ENCODE measurements at places on chromosomes 2 and 18. TPM values are rescaled to one million over a fixed set of nuclear protein-coding genes. Genes with fewer than 3 reads are reported as not detected.
A peak's percentile ranks its signal among the peaks of the same experiment; 100 is the strongest.

- DNase-seq = no peak
Observed at GRCh38 chr2:42550870-42551269, 17.6 kb upstream of the MTA3 start.

DNA sequence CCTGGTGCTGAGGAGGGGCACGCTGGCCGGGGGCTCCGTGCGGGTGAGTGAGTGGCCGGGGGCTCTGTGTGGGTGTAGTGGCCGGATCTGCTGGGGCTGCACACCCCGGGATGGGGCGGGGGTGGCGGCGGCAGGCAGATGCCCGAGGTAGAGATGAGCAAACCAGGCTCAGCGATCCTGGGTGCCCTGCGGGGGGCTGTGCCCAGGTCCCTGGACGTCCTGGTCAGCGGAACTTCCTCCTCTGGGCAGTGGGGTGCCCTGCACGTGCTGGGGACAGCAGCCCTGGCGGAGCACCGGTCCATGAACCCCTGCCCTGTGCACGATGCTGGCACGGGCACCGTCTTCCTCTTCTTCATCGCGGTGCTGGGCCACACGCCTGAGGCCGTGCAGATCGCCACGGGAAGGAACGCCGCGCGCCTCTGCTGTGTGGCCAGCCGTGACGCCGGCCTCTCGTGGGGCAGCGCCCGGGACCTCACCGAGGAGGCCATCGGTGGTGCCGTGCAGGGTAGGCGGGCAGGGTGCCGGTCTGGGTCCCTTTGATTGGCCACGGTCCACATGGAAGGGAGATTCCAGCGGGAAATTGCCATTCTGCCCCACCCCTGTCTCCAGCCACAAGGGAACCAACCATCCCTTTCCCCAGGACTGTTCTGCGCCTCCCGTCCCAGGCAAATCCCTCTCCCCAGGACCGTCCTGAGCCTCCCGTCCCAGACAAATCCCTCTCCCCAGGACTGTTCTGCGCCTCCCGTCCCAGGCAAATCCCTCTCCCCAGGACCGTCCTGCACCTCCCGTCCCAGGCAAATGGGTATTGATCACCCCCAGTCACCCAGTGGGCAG, 5.9 kb downstream of the NEU4 start:
- no peak for DNase-seq

The RESP18 gene
- not detected for total RNA-seq

DNA sequence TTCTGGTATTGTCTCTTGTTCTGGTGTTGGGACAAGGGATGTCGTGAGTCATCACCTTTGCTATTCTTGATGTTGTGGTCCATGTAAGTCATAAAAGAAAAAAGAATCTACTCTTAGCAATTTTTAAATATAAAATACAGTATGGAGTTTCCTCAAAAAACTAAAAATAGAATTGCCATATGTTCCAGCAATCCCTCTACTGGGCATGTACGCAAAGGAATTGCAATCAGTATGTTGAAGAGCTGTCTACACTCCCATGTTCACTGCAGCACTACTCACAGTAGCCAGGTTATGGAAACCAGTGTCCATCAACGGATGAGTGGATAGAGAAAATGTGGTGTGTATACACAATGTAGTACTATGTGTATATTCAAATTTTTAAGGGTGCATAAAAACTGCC, 10.9 kb upstream of the GNAL start:
- no peak for DNase-seq

DNA sequence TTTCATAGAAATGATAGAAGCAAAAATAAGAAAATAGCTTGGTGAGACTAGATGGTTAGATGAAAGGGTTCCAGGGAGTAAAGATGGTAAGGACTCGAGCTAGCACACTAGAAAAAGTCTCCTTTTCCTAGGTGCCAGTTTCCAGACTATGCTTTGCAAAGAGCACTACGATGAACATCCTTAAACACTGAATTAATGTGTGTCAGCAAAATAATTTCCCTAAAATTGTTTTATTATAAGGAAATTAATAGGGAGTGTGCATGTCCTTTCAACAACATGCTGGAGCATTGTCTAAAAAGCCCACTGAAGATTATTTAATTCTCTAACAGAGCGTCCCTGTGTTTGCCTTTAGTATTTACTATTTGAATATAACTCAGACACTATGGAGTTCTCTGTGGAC, 107.4 kb upstream of the NDUFV2 start:
- no peak for DNase-seq

The GALNT5 gene
- total RNA-seq = under 0.01 TPM

DNA sequence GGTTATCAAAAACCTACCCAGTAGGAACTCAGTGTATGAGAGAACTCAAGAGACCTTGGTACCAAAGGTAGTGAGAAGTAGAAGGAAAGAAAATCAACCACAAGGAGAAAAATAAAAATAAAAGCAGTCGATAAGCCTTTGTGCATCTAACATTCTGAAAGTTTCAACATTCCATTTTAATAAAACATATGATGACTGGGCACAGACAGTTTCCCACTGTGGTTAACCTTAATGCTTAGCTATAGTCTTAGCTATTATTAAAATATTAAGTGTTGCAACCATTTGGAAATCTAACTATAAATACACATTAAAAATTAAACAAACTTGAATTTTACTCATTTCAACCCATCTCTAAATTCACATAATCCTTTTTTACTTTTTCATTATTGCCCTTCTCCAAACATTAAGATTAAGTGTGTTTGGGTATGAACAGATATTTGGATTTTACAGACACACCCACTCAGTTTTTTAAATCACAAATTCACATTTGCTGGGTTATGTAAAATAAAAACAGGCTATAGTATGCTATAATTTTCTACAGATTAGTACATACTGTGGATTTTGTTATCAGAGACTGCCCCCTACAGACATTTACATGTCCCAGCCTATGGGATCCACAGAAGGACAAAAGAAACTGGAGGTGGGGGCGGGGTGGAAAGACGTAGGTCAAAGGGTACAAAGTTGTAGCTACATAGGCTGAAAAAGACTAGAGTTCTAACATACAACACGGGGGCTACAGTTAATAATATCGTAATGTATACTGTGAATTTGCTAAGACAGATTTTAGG, 32.8 kb downstream of the SRBD1 start:
- DNase-seq = peak; percentile 15

GRCh38 chr2:118580651-118581050, 266.8 kb downstream of the EN1 start:
- DNase-seq = no peak

GRCh38 chr2:96856776-96857666, 795 bp downstream of the ANKRD39 start:
- DNase-seq = no peak

The TDRD15 gene
- total RNA-seq = not detected

DNA sequence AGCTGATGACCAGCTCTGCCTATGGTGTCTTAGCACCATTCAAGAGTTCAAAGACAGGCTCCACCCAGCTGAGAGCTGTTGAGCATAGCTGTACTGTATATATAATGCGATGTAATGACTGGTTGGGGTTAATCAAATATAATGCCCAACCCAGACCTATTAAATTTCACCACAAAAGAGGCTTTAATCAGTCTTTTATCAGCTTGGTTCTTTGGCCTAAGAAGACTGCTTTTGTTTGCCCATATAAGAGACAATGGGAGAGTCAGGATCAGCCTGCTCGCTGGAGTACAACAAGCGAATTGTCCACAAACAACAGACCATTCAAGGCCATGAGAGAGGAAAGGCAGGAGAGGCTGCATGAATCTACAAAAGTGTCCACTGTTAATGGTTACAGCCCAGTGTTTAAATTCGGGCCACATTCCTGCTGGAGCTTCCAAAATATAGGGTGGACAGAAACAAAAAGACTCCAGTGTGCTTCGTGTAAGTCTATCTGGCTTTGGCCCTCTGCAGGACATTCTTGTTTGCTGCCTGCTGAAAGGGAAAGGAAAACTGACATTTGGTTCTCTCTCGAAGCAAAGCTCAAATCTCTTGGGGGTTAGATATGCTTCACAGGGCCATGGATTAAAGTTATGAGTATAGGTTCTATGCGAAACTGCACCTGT, 299.0 kb upstream of the FBXO11 start:
- no peak for DNase-seq

DNA sequence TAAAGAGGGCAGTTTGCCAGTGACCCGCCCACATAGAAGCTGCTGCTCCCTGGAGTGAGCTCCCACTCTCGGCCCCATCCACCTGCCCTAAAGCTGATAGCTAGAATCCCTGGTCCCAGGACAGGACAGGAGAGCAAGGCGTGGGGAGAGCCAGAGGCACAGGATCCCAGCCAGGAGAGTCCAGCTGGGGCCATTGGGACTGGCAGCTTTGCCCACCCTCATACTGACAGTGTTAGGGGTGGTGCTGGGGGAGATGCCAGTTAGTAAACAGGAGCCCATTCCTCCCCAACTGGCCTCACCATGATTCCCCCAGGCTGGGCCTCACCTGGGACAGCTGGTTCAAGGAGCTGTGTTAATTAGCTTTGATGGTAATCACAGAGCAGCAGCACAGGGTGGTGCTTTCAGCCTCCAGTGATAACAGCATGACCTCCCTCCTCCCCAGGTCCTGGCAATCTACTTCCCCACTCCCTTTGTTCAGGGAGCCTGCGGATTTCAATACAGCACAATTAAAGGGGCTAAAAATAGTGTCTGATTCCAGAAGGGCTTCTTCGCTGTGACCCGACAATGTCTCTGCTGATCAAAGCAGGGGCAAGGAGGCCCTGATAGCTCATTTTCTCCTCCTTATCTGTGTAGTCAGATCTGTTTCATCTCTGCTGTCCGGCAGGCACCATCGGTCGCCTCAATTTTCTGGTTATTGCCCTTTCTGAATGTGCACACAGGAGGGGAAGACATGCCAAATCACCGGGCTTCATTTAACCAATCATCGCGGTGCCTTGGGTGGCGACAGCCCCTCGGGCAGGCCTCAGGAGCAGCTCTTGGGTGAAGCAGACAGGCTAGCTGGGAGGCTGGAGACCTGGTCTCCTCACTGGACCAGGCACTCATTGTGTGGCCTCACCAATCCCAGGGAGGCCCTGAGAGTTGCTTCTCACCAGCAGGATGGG, 119.9 kb upstream of the TEX51 start:
- DNase-seq = no peak

The SERPINB4 gene
- not detected for total RNA-seq

DNA sequence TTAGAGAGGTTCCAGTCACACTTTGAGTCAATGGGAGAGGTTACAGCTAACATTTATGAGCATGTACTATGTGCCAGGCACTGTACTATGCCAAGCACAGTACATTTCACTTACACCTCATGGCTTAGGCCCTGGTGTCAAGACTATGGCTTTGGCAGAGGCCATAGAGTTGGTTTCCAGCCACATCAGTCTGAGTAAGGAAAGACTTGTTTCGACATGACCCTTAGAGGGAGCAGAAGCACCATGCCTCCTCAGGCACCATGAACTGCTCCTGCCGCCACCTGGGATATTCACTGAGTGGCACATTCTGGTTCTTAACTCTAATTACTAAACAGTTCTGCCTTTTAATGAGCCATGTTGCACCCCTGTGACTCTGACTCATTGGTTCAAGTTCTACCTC, 12.7 kb downstream of the DGUOK start:
- no peak for DNase-seq

- DNase-seq = no peak
Observed at GRCh38 chr2:99942561-99943347, 199.6 kb downstream of the AFF3 start.

The ARL5A gene
- total RNA-seq = 63.0 TPM

DNA sequence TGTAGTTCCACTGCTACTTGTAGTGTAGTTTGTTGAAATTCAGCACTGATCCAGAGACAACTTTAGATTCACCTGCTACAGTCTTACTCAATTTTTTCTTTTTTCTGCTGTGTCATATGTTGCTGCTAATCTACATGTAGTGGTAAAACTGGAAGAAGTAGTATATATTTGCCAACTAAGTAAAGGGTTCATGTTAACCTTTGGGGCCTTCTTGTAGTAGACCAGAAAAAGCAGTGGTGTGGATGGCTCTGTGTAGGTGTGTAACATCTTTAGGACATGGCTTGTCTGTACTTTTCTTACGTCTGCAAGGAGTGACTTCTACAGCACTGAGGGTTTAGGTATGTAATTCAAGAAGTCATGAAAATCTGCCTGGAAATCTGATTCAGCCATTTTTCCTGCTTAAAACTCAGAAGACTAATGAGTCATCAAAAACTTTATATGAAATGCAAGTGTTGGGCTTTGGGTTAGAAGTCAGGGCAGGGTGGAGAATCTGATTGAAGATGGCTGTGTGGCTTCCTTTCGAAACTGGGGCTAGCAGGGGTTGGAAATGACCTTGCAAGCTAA, 8.4 kb downstream of the PTPRM start:
- DNase-seq = no peak

DNA sequence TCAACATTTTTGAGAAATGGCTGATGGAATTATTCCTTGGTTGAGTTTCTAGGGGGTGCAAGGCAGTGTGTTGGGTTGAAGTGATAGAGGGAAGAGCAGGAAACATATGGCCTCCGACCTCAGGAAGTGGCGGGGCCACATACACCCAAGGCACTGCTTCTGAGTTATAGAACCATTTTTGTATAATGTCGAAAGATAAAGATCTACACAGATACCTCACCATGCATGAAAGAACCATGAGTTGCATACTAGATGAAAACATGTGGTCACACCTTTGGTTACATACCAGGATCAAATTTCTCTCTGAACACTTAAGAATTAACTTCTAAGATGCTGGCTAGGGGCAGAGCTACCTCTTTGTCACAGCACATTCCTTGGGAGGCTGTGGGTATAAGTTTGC, 23.2 kb downstream of the LAMA3 start:
- no peak for DNase-seq

- no peak for DNase-seq
Observed at GRCh38 chr2:241908686-241909420, 39.3 kb downstream of the RTP5 start.

GRCh38 chr2:10546975-10547391, 98.9 kb upstream of the ODC1 start:
- no peak for DNase-seq

- no peak for DNase-seq
Observed at GRCh38 chr2:200255549-200255948, 50.9 kb upstream of the SPATS2L start.

DNA sequence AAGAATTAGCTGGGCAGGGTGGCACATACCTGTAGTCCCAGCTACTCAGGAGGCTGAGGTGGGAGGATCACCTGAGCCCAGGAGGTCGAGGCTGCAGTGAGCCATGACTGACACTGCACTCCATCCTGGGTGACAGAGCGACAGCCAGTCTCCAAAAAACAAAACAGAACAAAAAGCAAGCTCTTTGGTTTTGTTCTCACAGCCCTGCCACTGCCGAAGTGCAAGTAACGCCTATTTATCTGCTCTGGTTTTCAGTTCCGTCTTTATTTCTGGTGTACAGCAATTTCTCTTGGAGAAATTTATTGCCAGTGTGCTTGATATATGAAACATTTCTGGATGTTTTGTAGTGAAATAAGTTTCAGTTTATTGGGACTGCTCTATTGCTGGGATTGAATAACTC, 61.9 kb downstream of the RAB10 start:
- DNase-seq = no peak

- DNase-seq = no peak
Observed at GRCh38 chr2:167579826-167580225, 667.6 kb downstream of the STK39 start.

The RGPD4 gene
- total RNA-seq = not detected

GRCh38 chr18:10419420-10420103, 34.9 kb upstream of the APCDD1 start:
- DNase-seq = no peak

GRCh38 chr2:166984797-166985196, 96.5 kb downstream of the XIRP2 start:
- DNase-seq = no peak

The AGXT gene
- not detected for total RNA-seq

Measured in pulmonary artery endothelial cell (primary cell).